ENCODE measurements at places on chromosomes 12 and 14. TPM values are rescaled to one million over a fixed set of nuclear protein-coding genes. Genes with fewer than 3 reads are reported as not detected.
A peak's percentile ranks its signal among the peaks of the same experiment; 100 is the strongest.

DNA sequence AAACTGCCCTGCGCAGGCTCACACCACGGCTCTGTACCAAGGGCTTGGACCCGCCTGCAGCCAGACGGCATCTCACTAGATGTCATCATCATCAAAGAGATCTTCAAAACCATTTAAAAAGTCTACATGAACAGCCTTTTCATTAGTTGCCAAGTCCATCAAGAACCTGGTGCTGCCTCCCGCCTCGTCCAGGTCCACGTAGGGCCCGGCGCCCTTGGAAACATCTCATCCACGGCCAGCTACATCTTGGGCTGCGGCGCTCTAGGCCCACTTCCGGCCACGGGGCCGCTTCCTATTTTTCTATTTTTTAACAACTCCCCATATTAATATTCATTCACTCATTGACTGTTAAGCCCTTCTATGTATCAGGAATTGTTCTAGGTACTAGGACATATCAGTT lies 7.4 kb upstream of the GNPNAT1 start:
- DNase-seq = no peak

DNA sequence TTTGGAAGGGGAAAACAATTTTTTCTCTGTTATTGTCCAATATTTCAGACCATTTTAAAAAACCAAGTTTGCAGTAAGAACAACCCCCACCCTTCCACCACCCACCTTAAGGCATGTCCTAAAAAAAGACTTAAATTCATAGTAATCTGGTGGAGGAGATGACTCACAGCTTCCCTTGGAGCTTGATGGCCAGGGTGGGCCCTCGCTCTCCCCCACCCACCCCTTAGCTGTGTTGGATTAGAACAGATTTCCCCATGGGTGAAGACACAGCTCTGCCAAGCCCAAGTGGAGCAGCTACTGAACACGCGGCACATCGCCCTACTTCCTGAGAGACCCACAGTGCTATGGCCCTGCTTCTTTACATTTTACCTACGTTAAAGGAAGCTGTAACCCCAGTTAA lies 140.3 kb downstream of the GCH1 start:
- no peak for DNase-seq

Gene SLC6A15
- total RNA-seq = not detected

Gene CIPC
- 26.6 TPM for total RNA-seq

DNA sequence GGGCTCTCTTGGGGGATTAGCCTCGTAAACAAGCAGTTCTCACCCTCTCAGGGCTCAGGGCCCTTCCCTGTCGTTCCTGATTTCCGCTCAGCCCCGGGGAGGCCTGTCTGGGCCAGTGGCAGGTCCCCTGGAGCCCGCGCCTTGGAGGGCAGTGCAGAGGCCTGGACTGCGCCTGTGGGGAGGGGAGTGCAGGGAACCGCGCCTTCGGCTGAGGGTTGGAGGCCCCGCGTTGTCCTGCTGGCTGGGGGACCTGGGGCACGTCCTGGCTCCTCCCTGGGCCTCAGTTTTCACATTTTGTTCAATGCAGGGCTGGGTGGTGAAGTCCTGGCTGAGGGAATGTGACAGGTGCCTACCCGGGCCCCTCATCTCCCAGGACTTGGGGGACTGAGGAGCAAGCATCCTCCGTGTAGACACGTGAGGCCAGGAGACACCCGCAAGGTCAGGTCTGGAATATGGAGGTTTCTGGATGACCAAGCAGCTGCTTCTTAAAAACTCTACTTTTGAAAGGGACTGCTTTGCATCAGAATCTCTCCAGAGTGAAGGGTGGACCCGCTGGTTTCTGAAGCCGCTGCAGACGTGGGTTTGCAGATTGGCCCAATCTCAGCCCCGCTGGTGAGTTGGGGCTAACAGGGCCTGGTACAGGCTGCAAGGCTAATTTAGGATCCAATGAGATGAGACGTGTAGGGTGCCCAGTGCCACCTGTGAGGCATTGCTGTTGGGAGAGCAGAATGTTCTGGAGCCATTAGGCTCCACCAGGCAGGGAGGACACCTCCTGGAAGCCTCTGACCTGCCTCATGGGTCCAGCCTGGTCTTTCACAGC lies 80.2 kb downstream of the KIF26A start:
- no peak for DNase-seq

DNA sequence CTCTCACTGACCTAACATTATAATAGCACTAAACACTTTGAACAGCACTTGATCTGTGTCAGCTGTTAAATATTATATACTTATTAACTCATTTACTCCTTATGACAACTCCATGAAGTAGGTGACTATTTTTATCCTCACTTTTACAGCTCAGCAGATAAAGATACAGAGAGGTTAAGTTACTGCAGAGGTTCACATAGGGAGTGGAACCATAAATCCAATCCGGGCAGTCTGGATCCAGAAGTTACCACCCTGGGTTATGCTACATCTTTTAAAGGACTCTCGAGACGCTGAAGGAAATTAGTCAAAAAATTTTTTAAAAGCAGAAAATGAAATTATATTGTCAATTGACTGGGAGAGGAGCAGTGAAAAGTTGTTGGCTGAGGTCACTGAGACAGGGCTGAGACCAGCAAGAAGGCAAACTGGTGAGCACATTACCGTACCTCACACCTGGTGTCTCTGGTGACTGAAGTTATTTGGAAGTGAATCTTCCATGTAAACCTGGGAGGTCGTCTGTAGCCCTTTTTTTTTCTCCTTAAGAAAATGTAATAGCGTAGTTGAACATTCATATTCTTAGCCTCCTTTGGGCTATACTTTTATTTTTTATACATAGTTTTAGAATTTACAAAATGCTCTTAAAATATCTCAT lies 1.2 kb upstream of the RIMKLB start:
- no peak for DNase-seq

DNA sequence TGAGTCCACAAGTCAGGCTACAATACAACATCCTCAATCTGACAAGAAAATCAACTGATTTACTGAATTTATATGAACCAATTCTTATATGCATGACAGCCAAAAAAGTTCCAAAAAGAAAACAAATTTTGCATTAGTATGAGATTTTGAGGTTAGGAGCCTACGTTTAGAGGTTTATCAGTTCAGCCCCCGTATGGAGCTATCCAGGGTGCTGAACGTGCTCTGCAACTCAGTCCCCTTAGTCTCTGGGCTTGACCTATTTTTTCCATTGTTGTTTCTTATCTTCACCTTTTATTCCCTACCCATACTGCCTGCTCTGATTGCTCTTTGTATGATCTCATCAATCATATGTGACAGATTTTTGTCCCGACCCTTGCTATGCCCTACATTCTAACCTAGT lies 693.0 kb downstream of the NRXN3 start:
- peak; percentile 78 for DNase-seq

Gene PYGL
- total RNA-seq = 49.4 TPM

Data from lung (tissue), 17 donors.